ENCODE measurements at places on chromosomes 3 and 15.
A peak's percentile ranks its signal among the peaks of the same experiment; 100 is the strongest.

DNA sequence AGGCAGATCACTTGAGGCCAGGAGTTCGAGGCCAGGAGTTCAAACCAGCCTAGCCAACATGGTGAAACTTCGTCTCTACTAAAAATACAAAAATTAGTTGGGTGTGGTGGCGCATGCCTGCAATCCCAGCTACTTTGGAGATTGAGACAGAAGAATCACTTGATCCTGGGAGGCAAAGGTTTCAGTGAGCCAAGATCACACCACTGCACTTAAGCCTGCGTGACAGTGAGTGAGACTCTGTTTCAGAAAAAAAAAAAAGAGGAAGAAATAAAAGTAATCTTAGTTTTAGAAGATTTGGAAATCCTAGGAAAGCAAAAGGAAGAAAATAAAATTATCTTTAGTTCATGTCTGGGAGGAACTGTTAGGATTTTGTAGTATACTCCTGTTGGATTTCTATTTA lies 77.2 kb downstream of the IL12A start:
- DNase-seq, result no peak

DNA sequence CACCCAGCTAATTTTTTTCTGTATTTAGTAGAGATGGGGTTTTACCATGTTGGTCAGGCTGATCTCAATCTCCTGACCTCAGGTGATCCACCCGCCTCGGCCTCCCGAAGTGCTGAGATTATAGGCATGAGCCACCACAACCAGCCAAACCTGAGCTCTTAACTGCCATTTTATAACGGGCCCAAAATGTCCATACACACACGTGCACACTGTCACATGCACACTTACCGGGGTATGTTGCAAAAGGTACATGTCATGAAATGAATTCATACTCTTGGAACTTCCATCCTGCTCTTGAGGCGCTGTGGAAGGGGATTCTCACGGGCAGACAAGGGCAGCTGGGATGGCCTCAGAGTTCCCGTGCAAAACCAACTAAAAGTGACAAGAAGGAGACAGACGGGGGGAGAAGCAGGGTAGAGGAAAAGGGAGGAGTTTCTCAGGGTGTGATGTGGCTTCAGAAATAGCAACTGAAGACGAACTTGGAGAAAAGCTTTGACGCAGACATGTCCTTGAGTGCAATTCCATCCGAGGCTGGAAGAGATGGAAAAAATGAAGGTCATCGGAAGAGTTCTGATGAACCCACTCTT lies 110.9 kb downstream of the BDH1 start:
- no peak for DNase-seq

DNA sequence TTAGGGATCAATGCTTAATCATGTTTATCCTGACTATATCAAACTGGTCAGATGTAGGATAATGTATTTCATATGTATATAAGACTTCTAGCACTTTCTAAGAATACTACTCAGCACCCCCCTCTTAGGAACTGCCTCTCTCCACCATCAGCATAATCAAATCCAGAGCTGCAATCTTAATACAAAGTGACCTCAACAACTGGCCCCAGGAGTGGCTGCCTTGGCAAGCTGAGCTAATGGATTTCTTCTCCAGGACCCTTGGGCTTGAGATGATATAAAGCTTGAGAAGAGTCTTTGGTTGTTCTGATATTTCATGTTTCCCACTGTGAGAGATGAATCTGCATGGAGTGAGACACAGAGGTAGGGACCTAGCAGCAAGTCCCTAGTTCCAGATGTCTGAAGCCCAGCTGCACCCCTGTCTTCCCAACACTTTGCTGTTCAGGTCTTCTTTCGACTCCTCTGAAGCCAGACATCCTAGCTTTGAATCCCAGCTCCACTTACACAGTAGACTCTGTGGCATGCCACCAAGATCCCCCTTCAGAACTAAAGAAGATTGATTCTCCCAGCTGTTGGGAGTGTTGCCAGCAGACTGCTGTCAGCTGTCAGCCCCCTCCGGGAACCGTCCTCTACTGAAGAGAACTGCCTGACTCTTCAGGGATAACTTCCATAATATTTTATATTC lies 309.3 kb upstream of the UBE2E2 start:
- no peak for DNase-seq

DNA sequence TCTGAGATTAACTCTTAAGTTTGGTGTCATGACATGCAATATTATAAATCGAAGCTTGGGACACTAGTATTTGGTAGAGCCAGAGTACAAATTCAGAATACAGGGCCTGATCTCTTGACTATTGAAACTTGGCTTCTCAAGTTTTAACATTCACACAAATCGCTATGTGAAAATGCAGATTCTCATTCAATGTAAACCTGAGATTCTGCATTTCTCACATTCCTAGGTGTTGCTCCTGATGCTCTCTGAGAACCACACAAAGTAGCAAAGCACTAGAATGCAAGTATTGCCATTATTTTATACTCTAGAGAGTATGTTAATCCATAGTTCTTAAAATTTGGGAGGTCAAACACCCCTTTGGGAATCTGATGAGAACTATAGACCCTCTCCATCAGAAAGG lies 47.9 kb downstream of the WDR49 start:
- no peak for DNase-seq

- no peak for DNase-seq
Observed at GRCh38 chr3:21789730-21790129, 38.7 kb upstream of the ZNF385D start.

DNA sequence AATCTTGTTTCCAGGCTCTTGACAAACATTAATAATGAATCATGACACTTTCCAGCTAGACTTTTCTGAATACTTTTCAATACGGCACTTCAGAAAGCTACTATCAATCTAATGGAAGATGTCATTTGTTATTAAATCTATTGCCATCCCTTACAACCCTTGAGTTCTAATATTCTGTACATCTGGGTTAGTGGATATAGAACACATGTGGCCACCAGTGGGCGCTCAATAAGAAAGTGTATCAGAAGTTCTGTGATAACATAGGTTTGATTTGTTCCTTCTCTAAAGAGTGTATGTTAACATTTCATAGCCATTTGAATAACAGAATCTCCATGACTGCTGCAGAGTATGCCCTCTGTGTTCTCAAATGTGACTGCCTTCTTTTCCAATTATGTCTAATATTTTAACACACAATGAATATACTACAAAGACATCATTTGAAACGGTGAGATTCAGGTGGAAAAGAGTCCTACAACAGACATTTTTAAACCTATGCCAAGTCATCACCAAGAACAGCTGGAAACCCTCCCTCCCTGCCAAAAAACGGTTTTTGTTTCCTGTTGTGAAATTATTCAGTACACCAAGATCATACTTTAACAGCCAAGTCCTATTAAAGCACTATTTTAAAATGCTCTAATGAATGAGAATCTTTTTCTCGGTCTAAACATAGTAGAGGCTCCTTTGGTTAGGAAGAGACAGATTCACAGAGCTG lies 22.2 kb downstream of the ALDH1A2 start:
- DNase-seq, result peak; percentile 37

GRCh38 chr15:45414215-45414885 lies 36.0 kb upstream of the GATM start:
- no peak for DNase-seq

DNA sequence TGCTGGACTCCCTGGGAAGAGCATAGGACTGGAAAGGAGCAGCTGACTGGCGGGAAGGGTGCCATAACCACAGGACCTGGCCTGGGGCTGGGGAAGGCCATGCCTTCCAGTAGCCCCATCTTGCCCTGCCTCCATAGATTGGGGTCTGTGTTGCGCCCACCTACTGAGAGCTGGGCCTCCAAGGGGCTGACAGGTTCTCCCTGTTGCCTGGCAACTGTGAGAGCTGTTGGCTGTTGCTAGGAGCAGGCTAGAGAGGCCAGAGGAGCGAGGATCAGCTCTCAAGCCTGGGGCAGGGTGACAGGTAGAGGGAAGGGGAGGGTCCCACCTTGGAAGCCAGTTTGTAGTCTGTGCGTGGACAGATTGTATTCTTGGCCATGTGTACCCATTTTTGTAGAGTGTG lies 2.8 kb upstream of the GNAI2 start:
- DNase-seq, result no peak

DNA sequence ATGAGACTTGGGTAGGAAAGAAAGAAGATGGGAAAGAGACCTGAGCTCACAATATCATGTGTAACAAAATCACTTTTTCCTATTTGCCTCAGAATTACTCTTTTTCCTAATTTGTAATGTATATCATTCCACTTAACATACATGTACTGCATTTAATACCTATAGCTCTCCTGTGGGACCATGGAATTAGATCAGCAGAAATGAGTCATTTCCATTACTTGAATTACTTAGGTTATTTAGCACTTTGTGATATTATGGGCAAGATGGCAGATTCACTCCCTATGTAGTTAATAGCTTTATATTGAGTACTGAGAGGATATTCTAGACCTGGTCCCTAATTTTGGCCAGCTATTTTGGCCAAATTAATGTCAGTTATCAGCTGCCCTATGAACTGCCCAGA lies 70.5 kb downstream of the ZNF609 start:
- no peak for DNase-seq

GRCh38 chr3:102614585-102614984 lies 179.8 kb downstream of the ZPLD1 start:
- no peak for DNase-seq

- DNase-seq, result no peak
Observed at GRCh38 chr3:160842021-160843005, 86.3 kb downstream of the PPM1L start.

DNA sequence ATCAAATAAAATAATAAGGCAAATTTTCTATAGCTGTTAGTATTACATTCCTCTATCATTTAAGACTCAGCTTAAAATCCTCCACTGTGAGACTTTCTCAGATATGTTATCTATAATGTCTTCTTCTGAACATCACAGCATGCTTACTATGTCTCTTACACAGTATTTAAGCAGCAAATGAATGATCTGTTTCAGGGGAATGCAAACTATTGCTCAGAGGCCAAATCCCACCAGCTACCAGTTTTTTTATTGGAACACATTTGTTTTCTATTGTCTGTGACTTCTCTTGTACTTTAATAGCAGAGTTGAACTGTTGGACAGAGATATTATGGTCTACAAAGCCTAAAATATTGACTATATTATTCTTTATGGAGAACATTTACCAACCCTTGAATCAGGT lies 59.6 kb downstream of the C3orf38 start:
- DNase-seq, result no peak

GRCh38 chr15:58564981-58565380 lies 133.2 kb downstream of the LIPC start:
- no peak for DNase-seq

Measured in astrocyte of the hippocampus (primary cell).